Stimulated activated CD8-positive, alpha-beta memory T cell treated with anti-CD3 and anti-CD28 coated beads, Interleukin-12 subunit alpha, Interleukin-12 subunit beta, amount 100 ng/mL, for 1 hour (primary cell): ENCODE measurements at places on chromosomes 3 and 15.

- DNase-seq: no peak
Observed at GRCh38 chr3:48398701-48399386, 26.8 kb downstream of the FBXW12 start.

DNA sequence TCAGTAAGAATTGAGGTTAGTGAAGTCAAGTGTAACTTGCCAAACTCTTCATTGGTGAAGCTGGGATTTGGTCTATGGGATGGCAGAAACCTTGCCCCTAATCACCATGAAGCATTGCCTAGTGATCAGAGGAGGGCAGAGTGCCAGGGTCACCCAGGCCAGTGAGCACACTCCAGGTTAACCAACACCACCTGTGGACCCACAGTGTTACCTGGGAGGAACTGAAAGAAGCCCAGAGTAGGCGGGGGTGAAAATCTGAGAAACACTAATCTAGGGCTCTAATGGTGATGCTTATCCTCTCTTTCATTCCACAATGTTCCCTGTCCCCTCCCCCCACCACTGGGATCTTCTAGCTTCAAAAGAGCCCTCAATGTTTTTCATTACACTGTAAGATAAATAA is 372.8 kb downstream of the CTNNB1 start:
- DNase-seq: no peak

GRCh38 chr15:88902846-88903245 is 7.5 kb upstream of the HAPLN3 start:
- no peak for DNase-seq

DNA sequence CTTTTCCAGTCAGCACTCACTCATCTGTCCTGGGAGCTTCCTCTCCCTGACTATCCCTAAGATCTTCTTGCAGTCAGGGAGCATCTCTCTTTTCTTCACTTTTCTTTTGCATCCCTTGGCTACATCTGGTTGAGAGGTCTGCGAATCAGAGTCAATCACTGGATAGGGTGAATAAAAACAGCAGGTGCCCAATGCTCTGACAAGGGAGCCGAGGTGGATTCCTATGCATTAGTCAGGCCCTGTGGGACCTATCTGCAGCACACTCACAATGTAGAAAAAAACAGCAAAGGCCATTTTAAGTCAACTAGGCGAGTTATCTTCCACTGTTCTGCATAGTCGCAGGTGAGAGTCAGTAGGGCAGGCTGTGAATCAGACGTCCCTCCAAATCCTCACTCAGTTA is 35.5 kb downstream of the DZIP1L start:
- DNase-seq: no peak

DNA sequence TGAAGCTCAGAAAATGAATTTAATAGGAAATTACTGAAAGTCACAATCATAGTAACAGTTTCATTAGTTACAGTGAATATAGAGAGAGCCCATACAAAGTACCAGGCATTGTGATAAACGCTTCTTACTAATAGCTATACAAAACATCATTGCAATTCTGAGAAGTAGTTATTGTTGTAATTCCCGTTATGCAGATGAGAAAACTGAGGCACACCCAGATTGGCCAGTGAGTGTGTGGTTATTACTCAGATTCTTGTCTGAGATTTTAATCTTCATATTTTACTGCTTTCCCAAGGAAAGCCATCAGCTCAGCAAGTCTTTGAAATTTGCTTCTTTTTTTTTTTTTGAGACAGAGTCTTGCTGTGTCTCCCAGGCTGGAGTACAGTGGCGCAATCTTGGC is 14.3 kb downstream of the FLNB start:
- no peak for DNase-seq

- no peak for DNase-seq
Observed at GRCh38 chr15:94287794-94288246, 56.5 kb downstream of the MCTP2 start.

- DNase-seq: no peak
Observed at GRCh38 chr3:189824629-189825312, 193.6 kb downstream of the TP63 start.

DNA sequence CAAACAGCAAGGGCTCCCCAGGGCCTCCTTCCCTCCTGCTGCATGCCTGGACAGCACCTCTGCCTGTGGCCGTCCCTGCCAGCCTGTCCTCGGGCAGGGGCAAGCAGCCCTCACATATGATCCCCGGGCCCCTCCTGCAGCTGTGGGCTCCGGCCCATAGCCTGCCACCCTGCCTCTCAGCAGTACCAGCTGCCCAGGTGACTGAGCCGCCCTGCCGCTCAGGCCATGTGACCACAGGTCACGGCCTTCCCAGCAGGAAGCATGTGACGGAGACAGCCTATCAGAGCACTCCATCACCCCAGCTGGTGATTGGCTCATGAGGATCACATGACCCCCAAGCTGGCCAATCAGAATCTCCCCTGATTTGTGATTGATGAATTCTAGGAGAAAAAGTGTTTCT is 23.9 kb downstream of the ALDH1L1 start:
- no peak for DNase-seq
